ENCODE measurements at places on chromosomes 4 and X.

DNA sequence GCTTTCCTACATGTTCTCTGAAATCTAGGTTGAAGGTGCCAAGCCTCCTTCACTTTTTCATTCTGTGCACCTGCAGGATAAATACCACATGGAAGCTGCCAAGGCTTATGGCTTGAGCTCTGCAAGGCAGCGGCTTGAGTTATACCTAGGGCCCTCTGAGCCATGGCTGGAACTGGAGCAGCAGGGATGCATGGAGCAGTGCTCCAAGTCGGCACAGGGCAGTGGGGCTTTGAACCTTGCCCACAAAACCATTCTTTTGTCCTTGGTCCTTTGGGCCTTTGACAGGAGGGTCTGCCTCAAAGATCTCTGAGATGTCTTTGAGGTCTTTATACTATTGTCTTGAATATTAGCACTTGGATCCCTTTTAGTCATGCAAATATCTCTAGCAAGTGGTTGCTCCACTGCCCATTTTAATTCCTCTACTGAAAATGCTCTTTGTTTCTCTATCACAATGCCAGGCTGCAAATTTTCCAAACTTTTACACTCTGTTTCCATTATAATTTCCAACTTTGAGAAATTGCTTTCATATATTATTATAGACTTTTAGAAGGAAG, 536.2 kb upstream of the KLHL4 start:
- DNase-seq = no peak

DNA sequence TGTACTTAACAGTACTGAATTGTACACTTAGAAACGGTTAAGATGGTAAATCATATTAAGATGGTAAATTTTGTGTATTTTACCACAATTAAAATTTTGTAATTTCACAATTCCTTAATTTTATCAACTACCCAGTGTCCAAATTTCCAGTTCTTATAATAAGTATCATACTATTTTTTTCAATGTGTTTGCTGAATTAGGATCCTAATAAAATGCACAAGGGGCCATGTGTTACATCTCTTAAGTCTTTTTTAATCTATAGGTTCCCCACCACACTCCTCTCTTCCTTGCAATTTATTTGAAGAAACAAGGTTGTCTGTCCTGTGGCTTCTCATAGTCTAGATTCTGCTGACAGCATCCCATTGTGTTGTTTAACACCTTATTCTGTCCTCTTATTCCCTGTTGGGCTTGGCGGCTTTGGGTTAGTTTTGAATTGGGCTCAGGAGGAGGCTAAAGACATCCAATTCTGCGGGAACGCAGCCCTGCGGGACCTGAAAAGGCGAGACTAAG, 533 bp upstream of the SYAP1 start:
- DNase-seq = no peak

DNA sequence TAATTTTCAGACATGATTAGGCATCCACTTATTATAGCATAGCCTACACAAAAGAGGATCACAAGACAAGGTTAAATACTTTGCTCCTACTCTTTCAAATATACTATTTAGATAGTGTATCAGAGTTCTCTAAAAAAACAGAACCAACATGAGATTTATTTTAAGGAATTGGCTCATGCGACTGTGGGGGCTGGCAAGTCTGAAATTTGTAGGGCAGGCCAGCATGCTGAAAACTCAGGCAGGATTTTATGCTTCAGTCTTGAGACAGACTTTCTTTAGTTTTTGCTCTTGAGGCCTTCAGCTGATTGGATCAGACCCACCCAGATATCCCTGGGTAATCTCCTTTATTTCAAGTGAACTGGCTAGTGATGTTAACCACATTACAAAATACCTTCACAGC, 169.5 kb downstream of the MAML3 start:
- no peak for DNase-seq

- DNase-seq = no peak
Measured at GRCh38 chrX:64395568-64395929, 297 bp upstream of the MTMR8 start.

DNA sequence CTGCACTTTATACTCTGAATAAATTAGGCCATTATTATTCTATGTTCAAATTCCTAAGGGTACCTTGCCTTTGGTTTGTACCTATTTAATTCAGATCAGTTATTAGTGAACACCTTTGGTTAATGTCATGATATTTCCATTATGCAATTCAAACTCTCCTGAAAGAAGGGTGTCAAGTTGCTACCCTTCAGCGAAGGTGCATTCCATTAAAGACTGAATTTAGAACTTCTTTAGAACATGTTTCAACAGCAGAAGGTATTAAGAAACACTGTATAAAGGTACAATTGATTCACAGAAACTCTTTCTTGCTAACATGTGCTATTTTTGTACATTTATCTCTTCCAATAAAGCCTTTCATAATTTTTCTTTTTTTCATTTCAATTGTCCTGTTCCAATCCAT, 1545.4 kb upstream of the PCDH10 start:
- DNase-seq = no peak
